Colonic mucosa (tissue), 4 donors: ENCODE measurements at places on chromosomes 7 and 10.

DNA sequence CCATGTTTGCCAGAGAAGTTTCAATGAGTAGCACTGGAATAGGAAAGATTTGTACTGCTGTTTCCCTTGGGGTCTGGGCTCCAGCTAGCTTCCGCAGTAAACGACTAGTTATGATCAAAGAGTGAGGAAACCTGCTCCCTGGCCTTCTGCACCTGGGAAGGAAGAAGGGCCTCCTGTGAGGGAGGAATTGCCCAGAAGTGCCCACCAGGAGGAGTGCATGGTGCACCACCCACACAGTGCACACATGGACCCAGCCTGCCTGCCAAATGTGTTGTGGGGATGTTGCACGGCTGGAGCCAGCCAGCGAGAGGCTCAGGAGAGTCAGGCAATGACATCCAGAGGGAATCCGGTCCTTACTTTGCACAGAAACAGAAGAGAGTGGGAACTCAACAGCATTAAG, 27.0 kb upstream of the FAM107B start:
- no peak overlapping the region for H3K4me3 ChIP-seq
- H3K27me3 ChIP-seq = no peaks in the 10 kb centered on the region
- no peak overlapping the region for H3K27ac ChIP-seq
- no peak for DNase-seq

DNA sequence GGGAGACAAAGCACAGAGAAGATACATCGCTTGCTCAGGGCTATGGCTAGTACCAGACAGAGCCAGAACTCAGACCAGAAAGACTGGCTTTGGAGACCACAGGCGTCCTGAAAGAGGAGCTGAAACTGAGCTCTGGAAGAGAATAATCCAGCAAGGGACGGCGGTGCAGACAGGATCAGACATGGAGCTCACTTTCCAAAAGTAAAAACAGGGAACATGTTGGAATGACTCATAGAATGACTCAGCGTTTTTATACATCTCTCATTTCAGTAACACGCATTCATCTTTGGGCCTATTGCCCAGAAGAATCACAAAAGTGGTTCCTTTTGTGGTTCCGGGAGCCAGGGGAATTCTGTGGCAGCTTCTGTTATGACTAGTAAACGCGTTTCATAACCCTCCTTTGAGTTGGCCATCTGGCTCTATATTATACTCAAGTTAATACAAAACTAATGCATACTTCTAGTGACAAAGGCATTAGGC, 37.2 kb downstream of the PLEKHS1 start:
- H3K4me3 ChIP-seq = no peak overlapping the region
- no peaks in the 10 kb centered on the region for H3K36me3 ChIP-seq
- H3K27ac ChIP-seq = no peak overlapping the region
- DNase-seq = peak; percentile 38
- no peaks in the 10 kb centered on the region for H3K4me1 ChIP-seq

DNA sequence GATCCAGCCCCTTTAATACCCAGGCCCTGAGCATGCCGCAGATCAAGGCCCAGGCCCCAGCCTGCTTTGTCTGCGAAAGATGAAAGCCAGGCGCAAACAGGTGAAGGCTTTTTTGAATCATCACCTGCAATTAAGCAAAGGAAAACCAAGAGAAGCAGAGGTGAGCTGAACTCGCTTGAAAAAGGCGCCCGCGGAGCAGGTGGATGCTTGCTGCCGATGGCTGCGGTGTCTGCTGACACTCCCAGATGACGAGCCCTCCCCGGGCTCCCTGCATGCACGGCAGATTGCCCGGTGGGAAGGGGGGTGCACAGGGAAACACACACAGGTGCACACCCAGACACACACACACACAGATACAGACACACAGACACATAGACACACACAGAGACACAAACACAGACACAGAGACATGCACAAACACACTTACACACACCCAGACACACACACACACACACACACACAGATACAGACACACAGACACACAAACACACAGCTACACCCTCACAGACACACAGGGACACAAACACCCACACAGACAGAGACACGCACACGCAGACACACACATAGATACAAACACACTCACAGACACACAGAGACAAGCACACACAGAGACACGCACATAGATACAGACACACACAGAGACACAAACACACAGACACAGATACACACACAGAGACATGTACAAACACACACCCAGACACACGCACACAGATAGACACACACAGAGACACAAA, 142.6 kb upstream of the RNF32 start:
- H3K27ac ChIP-seq = no peak overlapping the region
- DNase-seq = no peak
- no peak overlapping the region for H3K4me3 ChIP-seq

DNA sequence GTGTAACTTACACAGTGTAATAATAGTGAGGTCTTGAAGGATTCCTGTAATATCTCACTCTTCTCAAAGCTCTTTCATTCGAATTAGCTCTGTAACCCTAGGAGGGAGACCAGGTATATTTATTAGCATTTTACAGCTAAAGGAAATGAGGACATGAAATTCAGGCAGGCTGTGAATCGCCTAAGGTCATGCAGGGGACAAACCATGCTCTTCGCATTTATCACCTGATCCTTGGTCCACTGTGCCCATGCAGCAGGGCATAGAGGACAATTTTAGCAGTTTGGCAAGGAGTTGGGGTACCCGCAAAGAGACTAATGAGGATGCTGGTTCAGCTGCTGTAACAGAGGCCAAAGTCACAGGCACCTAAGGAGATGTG, 14.8 kb upstream of the LAMB1 start:
- no peaks in the 10 kb centered on the region for H3K36me3 ChIP-seq
- H3K27ac ChIP-seq = no peak overlapping the region
- no peak overlapping the region for H3K4me3 ChIP-seq
- no peaks in the 10 kb centered on the region for H3K27me3 ChIP-seq
- no peak for DNase-seq

GRCh38 chr7:116139807-116140206, 70.5 kb upstream of the TES start:
- no peak overlapping the region for H3K27ac ChIP-seq
- H3K4me1 ChIP-seq = no peaks in the 10 kb centered on the region
- no peak for DNase-seq
- H3K27me3 ChIP-seq = no peaks in the 10 kb centered on the region
- no peaks in the 10 kb centered on the region for H3K36me3 ChIP-seq
- H3K4me3 ChIP-seq = no peak overlapping the region

DNA sequence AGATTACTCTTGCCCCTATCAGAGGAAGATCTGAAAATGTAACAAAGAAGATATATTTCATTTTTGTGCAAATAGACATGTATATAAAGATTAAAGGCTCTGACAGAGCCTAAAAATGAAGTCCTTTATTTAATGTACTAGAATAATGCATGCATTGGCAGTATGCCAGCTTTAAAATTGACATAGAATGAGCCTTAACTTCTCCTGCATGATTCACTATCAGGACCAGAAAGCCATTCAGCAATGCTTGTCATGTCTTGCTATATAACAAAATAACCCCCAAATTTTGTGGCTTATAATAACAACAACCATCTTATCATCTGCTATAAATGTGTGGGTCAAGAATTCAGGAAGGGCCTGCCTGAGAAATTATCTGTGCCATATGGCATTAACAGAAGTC, 411.9 kb downstream of the GRM8 start:
- no peaks in the 10 kb centered on the region for H3K4me1 ChIP-seq
- no peaks in the 10 kb centered on the region for H3K36me3 ChIP-seq
- no peak overlapping the region for H3K27ac ChIP-seq
- H3K27me3 ChIP-seq = no peaks in the 10 kb centered on the region
- DNase-seq = no peak

GRCh38 chr10:58513188-58514110, 777 bp downstream of the BICC1 start:
- H3K4me1 ChIP-seq = no peaks in the 10 kb centered on the region
- H3K36me3 ChIP-seq = no peaks in the 10 kb centered on the region
- H3K27me3 ChIP-seq = no peaks in the 10 kb centered on the region
- DNase-seq = peak; percentile 51
- H3K4me3 ChIP-seq = peak overlapping the region; percentile 53

DNA sequence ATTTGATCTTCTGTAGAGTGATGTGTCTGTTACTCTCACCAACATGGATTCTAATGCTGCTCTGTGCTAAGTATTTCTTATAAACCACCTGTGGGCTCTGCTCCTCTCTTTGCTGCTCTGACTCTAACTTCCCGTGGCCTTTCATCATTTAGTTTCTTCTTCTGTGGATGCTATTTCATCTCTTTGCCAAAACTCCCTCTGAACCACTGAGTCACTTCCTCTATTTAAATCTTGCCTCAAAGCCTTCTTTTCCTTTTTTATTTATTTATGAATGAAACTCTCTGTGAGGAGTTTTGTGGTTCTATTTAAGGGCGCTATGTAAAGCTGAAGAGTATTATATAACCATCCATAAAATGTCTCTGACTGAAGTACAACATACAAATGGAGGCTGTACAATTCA, 538.5 kb downstream of the SUGCT start:
- no peak overlapping the region for H3K4me3 ChIP-seq
- no peaks in the 10 kb centered on the region for H3K27me3 ChIP-seq
- no peak overlapping the region for H3K27ac ChIP-seq
- no peaks in the 10 kb centered on the region for H3K36me3 ChIP-seq
- H3K4me1 ChIP-seq = no peaks in the 10 kb centered on the region

GRCh38 chr7:29194594-29195427, at the start of gene CHN2:
TSS of gene CHN2 (plus strand) at chr7:29194775.
- peak within 1 kb of the TSS; percentile 75 for H3K4me3 ChIP-seq
- peak; percentile 76 for DNase-seq
- H3K36me3 ChIP-seq = no peaks in the 10 kb centered on the region

DNA sequence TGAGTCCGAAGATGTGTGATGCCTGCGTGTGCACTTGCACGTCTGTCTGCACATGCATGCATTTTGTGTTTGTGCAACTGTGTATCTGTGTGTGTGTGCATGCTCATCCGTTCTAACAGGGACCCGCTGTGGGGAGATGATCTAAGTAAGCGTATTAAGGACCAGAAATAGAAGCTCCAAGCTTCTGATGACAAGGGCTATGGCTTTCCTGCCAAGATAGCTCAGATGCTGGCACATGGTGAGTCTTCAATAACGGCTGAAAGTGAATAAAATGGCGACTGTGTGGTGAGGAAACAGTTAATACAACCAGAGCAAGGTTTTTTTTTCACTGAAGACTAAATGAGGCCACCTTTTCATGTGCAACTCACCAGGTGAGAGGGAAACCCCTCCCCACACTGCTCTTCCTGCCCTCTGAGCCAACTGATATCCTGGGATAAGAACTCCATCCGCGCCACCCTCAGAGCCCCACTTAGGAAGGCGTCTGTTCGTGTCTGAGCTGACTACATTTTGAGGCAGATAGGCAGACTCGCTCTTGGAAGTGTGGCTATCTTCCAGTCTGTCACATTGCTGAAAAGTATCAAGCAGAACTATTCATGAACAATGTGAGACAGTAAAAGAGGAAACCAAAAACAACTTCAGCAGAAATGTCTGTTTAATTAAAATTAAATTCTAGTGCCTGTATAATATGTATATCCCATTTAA, 47.4 kb upstream of the TCERG1L start:
- no peak overlapping the region for H3K4me3 ChIP-seq
- no peaks in the 10 kb centered on the region for H3K4me1 ChIP-seq
- no peak overlapping the region for H3K27ac ChIP-seq
- H3K27me3 ChIP-seq = no peaks in the 10 kb centered on the region
- DNase-seq = no peak
- no peaks in the 10 kb centered on the region for H3K36me3 ChIP-seq

DNA sequence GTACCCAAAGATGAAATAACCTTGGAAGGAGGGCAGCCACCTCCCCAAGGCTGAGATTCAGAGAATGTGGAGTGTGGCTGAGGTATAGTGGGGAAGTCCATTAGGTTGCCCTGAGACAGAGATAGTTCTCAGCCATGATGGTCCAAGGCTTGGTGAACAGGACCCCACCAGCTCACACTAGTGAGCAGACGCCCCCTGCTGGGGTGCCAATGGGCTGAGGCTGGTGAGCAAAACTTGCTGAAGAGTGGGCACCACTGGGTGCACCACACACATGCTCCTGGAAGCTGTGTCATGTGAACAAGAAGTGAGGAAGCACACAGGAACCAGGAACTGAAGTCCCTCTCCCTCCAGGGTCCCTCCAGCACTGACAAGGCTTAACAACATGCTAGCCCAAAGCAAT, 8.9 kb downstream of the FBXL13 start:
- H3K36me3 ChIP-seq = no peaks in the 10 kb centered on the region
- no peaks in the 10 kb centered on the region for H3K4me1 ChIP-seq
- no peak overlapping the region for H3K4me3 ChIP-seq
- no peak overlapping the region for H3K27ac ChIP-seq
